Kidney tubule cell (primary cell): ENCODE measurements at places on chromosomes 2 and 18.

- DNase-seq, result peak; percentile 62
Measured at GRCh38 chr2:210195101-210195852, 24.1 kb upstream of the KANSL1L start.

GRCh38 chr18:35623255-35623654 is 41.7 kb downstream of the GALNT1 start:
- DNase-seq, result no peak

DNA sequence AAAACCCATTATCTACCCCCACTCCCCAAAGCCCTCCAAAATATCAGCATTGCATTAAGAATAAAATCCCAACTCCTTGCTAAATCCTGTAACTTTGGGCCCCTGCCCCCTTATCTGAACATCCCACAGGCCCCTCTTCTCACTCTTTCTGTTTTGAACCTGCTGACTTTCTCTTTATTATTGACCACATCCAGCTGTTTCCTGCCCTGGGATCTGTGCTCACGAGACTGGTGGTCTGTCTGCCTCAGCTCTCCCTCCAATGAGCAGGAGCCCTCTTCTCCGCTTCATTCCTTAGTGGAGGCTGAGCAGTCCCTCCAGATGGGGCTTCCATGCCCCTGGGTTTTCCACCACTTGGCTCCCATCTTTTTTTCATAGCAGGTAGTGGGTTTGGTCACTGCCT is 116.9 kb downstream of the ACKR3 start:
- DNase-seq, result no peak

DNA sequence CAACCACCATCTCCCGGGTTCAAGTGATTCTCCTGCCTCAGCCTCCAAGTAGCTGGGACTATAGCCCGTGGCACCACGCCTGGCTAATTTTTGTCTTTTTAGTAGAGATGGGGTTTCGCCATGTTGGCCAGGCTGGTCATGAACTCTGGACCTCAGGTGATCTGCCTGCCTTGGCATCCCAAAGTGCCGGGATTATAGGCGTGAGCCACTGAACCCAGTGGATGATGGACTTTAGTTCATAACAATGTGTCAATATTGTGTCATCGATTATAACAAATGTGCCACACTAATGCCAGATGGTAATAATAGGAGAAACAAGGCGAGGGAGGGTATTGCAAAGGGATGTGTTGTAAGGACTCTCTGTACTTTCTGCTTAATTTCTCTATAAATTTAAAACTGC is 216.6 kb downstream of the ZBTB7C start:
- DNase-seq, result no peak

GRCh38 chr2:106812383-106812782 is 73.6 kb downstream of the ST6GAL2 start:
- DNase-seq, result no peak

- DNase-seq, result peak; percentile 29
Measured at GRCh38 chr2:219122202-219122980, 38.2 kb downstream of the NHEJ1 start.
